ENCODE measurements at places on chromosomes 1 and 21. TPM values are rescaled to one million over a fixed set of nuclear protein-coding genes. Genes with fewer than 3 reads are reported as not detected.
A peak's percentile ranks its signal among the peaks of the same experiment; 100 is the strongest.

DNA sequence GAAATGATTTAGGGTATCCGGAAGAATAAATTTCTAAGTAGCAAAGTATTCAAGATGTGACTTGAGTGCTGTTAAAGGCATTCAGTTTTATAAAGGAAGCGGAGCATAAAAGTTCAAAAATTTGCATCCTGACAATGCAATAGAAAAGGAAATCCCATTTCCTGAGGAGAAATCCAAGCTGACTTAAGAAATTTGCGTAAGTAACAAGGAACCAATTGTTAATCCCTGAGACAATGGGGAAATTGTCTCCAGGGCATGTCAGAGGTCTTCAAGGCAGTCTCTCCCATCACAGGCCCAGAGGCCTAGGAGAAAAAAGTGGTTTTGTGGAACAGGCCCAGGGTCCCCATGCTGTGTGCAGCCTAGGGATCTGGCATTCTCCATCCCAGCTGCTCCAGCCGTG lies 416.0 kb downstream of the PRDM2 start:
- no peak for DNase-seq

DNA sequence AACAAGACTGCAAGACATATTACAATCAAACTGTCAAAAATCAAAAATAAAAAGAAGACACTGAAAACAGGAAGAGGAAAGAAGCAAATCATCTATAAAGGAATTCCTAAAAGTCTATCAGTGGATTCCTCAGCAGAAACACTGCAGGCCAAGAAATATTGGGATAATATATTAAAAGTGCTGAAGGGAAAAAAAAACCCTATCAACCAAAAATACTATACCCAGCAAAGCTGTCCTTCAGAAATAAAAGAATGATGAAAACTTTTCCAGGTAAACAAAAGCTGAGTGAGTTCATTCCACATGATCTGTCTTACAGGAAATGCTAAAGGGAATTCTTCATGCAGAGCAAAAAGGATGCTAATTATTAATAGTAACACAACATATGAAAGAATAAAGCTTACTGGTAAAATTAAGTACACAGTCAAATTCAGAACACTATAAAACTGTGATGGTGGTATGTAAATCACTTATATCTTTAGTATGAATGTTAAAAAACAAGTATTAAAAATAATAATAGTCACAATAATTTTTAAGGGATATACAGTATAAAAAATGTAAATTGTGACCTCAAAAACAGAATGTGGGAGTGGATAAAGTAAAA lies 12.9 kb upstream of the ACP6 start:
- no peak for DNase-seq

- DNase-seq, result peak; percentile 74
These were observed 79.8 kb upstream of the F3 start for GRCh38 chr1:94621395-94621794.

GRCh38 chr1:150271291-150271959 lies 1.2 kb upstream of the C1orf54 start:
- no peak for DNase-seq

The KLHDC9 gene
- total RNA-seq, result not detected

DNA sequence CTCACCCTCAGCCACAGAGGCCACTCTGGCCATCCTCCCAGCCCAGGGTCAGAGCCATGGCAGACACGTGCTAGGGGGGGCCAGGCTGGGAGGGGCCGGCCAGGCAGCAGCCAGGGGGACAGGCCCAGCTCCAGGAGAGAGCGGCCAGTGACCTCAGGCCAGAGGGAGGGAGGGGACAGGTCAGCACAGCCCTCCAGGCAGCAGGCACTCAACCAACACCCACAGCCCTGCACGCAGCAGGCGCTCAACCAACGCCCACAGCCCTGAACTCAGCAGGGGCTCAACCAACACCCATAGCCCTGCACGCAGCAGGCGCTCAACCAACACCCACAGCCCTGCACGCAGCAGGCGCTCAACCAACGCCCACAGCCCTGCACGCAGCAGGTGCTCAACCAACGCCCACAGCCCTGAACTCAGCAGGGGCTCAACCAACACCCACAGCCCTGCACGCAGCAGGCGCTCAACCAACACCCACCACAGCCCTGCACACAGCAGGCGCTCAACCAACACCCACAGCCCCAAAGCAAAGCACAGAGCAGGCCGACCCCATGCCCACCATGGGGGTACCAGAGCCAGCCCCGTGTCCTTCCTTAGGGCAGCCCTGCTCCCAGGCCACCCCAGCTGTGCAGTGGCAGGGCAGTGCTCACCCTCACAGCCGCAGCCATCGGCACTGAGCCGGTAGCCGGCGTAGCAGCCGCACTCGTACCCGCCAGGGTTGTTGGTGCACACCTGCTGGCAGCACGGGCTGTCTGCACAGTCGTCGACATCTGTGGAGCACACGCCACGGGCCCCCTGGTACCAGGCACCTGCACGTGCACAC lies 55.9 kb downstream of the ARHGEF16 start:
- no peak for DNase-seq

The LSS gene
- 26.7 TPM for total RNA-seq

DNA sequence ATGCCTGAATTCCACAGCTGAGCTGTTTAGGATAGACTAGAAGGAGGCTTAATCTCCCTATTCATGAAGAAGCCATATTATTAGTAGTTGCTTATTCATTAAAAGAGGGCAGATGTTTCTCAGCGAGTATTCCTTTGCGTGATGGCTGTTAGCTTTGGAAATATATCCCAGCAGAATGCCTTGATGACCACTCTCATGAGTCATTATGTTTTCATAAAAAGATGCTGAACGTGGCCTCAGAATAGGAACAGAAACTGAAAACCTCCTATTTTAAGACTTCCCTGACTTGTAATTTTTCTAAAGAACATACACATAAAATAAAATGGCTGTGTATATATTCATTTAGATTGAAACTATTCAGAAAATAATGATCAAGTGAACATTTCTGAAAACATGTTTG lies 9.6 kb upstream of the PLA2G4A start:
- peak; percentile 47 for DNase-seq

DNA sequence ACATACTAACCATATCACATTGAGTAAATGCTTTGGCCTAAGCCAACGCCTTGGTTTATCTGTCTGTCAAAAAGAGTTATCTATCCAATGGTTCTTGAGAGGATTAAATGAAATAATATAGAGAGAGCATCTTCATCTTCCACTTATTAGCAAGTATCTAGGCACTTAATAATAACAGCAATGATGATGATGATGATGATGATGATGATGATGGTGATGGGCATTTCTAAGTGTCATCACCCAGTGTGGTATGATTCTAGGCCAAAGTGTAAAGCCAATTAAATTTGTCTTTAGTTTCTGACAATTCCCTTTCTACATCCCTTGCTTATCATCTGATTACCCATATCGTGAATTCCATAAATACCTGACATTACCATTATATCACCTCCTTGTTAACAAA lies 65.7 kb upstream of the LRRC53 start:
- DNase-seq, result no peak

- DNase-seq, result peak; percentile 97
These were observed 3.4 kb downstream of the PTTG1IP start for GRCh38 chr21:44869781-44870747.

DNA sequence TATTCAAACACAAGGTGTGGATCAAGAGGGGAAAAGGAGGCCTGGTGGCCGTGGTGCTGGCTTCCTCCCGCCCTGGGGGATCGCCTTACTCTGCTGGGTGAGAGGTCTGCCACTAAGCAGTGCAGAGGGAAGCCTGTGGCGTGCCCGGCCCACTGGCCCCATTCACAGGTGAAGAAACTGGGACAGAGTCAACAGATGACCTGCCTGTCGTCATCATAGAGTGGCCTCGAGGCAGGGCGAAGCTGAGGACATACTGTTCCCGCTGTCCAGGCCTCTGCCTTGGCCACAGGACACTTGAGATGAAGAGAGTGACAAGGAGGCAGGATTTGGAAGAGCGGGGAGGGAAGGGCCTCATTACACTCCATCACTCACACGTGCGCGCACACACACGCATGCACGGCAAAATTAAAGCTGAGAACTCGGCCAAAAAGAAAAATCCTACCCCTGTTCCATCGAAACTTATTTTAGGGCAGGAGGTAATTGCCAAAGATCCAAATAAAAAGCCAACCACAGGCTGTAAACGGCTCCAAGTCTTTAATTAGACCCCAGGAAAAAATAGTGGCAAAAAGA lies 50.5 kb downstream of the CASZ1 start:
- no peak for DNase-seq

The FOXJ3 gene
- total RNA-seq, result 25.9 TPM

DNA sequence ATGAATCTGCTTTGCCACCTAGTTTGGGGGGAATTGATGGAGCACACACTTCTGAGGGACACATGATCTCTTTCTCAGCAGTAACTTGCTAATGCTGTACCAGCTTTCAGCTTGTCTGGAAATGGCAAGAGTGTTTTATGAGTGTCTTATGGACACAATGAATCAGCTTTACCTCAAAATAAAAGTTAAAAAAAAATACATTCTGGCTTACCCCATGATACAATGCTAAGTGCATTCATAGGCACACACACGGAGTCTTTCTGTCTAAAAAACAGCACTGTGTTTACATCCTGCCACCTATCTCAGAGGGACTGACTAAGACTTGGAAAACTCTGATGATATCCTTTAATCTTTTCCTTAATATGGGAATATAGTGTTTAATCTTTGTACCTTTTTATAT lies 455.5 kb upstream of the ADAMTS5 start:
- peak; percentile 31 for DNase-seq

DNA sequence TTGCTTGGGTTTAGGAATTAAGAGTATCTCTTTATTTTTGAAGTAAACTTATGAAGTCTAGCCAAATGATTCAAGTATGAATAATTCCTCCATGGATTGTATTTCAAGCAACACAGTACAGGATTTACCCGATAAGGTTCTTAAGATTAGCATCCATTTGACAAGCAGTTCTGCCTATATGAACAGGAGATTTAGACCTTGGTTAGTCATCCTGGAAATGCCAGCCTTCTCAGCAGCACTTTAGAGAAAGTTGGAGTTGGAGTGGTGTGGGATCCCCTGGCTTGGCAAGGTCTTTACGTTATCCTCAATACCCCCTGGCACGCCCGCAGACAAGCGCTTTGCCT lies 1.6 kb downstream of the BCAR3 start:
- DNase-seq, result peak; percentile 60

Measured in RPMI7951 (cell line).